T-cell (primary cell): ENCODE measurements at places on chromosomes 3 and 15.
A peak's percentile ranks its signal among the peaks of the same experiment; 100 is the strongest.

DNA sequence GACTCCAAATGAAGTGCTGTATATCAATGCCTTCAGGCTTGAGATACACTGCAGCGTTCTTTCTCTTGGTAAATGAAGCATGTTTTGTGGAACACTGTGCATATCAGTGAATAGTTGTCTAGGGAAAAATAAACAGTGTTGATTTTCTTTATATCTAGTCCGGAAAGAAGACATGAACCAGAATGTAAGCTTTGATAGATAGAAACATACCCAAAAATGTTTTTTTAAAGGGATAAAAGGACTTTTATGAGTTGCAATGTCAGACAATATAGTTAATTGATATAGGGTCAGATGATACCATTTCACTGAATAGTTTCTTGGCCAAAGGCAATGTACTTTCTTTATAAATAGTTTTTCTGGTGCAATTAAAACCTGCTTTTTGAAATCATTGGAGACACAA, 1037.8 kb downstream of the OTOL1 start:
- no peak for DNase-seq

- no peak for DNase-seq
Observed at GRCh38 chr3:193894121-193894863, 241.7 kb upstream of the HES1 start.

GRCh38 chr15:27426805-27427204, 455.8 kb downstream of the GABRG3 start:
- no peak for DNase-seq

DNA sequence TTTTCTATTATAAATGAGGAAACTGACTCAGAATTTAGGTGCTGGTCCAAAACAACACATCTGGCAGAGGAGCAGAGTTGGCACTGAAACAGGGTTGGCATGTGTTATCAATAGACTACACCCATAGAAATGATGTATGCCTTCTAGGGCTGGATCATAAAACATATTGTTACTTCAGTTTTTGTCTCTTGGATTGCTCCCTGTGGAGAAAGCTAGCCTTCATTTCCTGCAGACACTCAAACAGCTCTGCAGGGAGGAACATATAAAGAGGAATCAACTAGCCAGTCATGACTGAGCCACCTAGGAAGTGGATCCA, 507 bp upstream of the MRPL3 start:
- peak; percentile 6 for DNase-seq

DNA sequence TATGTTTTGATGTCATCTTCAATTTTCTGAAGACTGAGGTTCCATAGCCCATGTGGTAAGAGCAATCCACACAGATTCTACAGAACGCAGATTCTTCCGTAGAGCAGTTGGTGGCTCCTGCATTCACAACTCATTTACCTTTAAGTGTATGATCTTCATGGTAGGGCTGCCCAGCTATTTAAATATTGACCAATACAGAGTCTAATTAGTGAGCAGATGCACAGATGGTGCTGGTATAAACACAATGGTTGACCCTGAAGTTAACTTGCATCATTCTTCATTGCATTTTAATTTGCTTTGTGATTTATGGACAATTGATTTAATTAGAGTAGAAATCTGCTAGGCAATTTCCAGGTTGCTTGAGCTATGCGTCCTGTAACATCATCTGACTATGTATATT, 269.2 kb downstream of the SQOR start:
- DNase-seq, result no peak

DNA sequence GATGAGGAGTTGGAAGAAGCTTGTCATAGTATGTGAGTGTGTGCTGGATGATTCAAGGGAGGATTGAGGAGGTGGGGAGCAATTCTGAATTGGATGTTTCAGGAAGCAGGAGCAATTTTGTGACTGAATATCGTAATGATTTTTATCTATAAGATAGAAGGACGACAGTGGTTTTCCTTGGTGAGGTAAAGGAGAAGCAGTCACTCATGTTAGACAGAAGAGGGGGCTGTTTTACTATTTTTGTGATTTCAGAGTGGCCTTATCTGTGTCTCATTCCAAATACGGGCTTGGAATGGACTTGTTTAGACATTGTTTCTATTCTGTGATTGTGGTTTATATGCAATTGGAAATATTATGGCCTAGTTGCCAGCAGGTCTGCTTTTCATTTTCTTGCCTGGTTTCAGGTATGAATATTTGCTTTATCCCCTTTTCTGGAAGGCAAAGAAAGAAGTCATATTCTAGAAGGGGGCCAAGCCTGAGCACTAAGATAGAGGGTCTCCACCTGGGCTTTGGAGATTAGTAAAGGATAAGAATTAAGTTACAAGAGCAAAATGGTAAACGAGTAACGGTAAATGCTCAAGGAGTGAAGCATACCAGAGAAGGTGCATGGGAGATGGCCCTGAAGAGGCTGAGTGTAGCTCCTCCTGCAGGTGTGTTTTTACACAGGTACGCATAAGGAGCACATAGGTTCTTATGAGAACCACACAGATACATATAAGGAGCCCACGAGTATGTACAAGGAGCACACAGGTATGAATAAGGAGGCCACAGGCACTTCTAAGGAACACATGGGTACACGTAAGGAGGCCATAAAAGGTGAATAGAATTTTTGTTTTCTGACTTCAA, 124.6 kb upstream of the KCNAB1 start:
- no peak for DNase-seq

- DNase-seq, result no peak
Observed at GRCh38 chr3:30268288-30268687, 338.1 kb upstream of the TGFBR2 start.

- no peak for DNase-seq
Observed at GRCh38 chr3:49531218-49531617, 23.1 kb upstream of the BSN start.

- DNase-seq, result peak; percentile 43
Observed at GRCh38 chr15:90249203-90249863, at the start of gene TTLL13. Gene TTLL13 (plus strand): TSS chr15:90249556. CDS start chr15:90250631, 1,075 bp downstream.

- no peak for DNase-seq
Observed at GRCh38 chr15:98786717-98787116, 138.4 kb downstream of the IGF1R start.

- DNase-seq, result no peak
Observed at GRCh38 chr3:30282154-30282696, 324.2 kb upstream of the TGFBR2 start.

- no peak for DNase-seq
Observed at GRCh38 chr15:48868536-48868935, 9.4 kb upstream of the EID1 start.

DNA sequence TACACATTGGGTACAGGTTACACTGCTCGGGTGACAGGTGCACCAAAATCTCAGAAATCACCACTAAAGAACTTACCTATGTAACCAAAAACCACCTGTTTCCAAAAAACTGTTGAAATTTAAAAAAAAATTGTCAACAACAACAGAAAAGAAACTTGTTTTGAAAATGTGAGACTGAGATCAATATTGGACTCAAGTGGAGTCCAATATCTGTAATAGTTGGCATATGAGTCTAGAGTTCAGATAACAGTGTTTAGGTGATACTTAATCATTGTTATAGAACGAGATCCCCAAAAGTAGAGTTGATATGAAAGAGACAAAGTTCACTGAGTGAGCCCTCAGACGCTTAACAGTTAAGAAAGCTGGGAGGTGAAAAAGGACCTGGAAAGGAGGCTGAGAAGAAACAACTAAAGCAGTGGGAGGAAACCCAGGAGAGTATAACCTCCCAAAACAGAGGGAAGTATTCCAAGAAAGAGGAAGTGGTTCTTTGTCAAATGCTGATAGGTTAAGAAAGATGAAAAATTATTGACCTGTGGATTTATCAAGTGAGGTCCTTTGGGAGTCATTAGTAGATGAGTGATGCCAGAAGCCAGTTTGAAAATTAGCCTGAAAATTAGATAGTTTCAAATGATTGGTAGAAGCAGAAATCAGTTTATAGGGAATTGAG, 388.6 kb upstream of the DPH6 start:
- no peak for DNase-seq

DNA sequence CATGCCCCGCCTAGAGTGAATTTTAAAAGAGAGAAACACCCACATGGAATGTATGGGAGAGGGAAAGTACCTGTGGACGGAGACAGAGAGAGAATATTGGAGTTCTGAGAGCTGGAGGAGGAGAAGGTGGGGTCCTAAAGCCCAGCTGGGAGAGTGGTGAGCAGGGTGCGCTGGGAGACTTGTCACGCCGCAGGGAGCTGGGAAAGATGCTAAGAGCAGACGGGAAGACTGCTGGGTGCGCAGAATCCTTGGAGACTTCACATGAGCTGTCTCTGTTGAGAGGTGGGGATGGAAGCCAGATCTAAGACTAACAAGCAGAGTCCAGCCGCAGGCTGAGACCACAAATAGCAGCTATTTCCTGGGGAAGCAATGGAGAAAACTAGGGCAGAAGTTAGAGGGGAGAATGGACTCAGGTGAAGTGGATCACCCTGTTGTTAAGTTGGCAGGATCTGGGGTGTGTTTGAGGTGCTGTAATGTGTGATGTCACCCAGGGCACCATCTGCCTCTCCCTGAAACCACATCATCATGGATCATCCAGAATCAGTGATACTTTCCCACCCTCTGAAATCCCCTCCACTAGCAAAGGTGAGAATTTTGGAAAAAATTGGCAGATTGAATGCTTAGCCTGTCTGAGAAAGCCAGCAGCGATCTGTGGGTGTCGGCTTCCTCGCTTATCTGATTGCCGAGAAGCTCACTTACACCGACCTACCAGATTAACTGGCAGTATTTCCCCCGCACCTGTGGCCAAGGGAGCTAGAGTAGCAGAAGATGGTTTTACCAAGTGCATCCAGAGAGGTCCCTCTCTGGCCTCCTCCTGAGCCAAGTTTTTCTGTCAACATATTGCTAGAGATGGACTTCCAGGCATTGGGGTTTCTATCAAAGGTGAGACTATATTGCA, 174.8 kb upstream of the BHLHE40 start:
- DNase-seq, result no peak

DNA sequence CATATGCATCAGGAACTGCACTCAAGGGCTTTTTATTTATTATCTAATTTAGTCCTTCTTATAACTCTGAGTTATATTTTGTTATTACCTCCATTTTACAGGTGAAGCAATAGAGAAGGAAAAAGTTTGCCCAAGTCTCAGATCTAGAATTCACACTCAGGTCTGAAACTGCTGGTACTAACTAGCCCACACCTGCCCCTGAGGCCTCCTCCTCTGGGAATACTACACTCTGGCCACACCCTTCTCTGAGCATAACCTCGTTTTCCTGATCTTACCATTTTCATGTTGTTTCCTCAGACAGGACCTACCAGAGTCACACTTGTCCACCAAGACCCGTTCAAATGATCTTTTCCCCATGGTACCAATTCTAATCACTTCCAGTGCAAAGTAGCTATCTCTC, 94.1 kb upstream of the CHRM5 start:
- no peak for DNase-seq

DNA sequence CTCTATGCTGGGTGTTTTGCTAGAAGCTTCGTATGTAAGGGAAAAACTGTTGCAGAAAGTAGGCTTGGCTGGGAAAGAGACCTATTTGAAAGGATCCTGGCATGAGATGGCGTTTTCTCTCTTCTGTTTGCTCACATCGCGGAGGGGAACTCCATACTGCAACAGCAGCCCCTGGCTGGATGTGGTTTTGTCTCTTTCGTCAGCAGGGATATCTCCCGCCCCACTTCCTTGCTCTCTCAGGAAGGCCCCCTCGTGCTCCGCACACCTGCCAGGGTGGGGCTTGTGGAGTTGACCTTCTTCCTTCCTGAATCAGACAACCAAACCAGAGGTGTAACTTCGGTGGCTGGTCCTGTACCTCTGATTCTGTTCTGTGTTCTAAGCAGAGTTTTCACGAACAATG, 26.4 kb upstream of the MYZAP start:
- peak; percentile 61 for DNase-seq

DNA sequence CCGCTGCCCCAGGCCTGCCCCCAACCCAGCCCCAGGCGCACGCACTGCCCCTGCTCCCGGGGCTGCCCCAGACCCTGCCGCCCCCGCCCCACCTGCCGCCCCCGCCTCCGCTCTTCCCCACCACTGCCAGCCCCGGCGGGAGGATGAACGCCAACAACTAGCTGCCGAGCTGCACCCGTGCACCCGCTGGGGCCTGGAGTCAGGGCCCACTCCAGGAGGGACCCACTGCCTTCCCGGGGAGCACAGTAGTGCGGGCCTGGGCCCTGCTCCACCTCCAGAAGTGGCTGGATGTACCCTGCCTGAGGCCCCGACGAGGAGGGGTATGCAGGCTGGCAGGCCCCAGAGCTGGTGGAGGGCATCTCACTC, 10.9 kb downstream of the ZBTB47 start:
- no peak for DNase-seq

DNA sequence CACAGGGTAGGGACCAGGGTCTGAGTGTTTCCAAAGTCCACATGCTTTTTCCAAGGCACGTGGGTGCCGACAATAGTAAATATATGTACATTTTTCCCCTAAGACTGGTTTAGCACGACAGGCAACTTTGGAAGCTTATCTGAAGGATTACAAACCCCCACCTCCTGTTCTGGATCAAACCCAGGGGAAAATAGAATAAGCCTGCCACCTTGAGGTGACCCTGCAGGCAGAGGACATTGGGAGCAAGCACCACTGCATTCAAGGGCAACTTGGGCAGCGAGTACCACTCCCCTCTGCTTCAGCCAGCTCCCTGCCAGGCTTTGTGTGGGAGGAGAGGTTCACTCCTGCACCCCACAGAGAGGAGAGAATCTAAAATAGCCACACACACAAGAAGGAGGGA, 44.8 kb downstream of the KBTBD12 start:
- no peak for DNase-seq

- DNase-seq, result no peak
Observed at GRCh38 chr3:110856916-110857315, 214.7 kb upstream of the NECTIN3 start.

GRCh38 chr3:930866-931265, 162.0 kb upstream of the CNTN6 start:
- DNase-seq, result no peak

GRCh38 chr3:40924559-40925141, 274.7 kb upstream of the CTNNB1 start:
- DNase-seq, result no peak

DNA sequence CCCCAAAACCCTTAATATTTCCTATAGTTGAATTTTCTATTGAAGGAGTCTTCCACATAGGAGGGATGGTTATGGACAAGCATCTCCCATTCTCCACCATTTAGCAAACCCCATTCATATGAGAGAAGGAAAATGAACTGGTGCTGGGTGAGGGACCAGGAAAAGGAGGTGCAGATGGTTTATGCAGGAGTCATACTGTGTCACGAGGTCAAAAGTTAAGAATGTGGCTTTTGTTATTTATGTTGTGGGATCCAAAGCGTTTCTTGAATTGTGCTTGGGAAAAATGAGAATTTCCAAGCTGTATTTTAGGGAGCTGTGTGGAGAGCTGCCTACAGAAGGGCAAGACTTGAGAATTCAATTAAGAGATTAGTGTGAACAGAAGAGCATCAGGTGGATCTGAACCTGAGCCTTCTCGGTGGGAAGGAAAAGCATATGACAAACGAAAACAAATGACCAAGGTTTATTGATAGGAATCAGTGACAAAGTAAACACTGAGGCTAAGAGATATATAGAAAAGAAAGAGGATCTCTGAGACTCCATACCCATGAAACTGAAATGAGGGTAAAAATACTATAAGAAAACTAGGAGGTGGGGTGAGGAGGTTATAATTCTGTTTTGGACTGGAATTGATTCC, 473.3 kb upstream of the NR2F2 start:
- no peak for DNase-seq
